ENCODE measurements at places on chromosomes 3 and 15. TPM values are rescaled to one million over a fixed set of nuclear protein-coding genes. Genes with fewer than 3 reads are reported as not detected.

Gene UBL7
- total RNA-seq, result 67.7 TPM

Gene KIF15
- total RNA-seq, result 21.7 TPM

Gene RPL39L
- 11.3 TPM for total RNA-seq

Gene MINDY2
- 9.6 TPM for total RNA-seq

Gene SLC28A1
- not detected for total RNA-seq

Gene RSRC1
- 43.3 TPM for total RNA-seq

Gene GRK7
- total RNA-seq, result not detected

Gene NAA80
- 18.3 TPM for total RNA-seq

Gene HDC
- 0.15 TPM for total RNA-seq

Gene COL6A6
- total RNA-seq, result not detected

Gene SOX14
- total RNA-seq, result not detected

Gene ARL6IP5
- total RNA-seq, result 124 TPM

Gene CYP8B1
- total RNA-seq, result not detected

Gene CRELD1
- 14.0 TPM for total RNA-seq

Gene SCG3
- not detected for total RNA-seq

Gene BNIP2
- total RNA-seq, result 62.7 TPM

Gene CCR1
- total RNA-seq, result 1.5 TPM

Gene LRRC2
- total RNA-seq, result 0.04 TPM

Gene CAPN3
- 4.3 TPM for total RNA-seq

Gene CHRM5
- not detected for total RNA-seq

Gene ARMC8
- total RNA-seq, result 43.6 TPM

Gene TMEM212
- total RNA-seq, result not detected

Measured in CD8-positive, alpha-beta memory T cell (primary cell).